ENCODE measurements at places on chromosomes 16 and 17.

- DNase-seq, result peak; percentile 44
These were observed 56.4 kb downstream of the SLC6A2 start for GRCh38 chr16:55711959-55712876.

- DNase-seq, result no peak
These were observed 21.2 kb upstream of the VAT1L start for GRCh38 chr16:77767211-77767610.

DNA sequence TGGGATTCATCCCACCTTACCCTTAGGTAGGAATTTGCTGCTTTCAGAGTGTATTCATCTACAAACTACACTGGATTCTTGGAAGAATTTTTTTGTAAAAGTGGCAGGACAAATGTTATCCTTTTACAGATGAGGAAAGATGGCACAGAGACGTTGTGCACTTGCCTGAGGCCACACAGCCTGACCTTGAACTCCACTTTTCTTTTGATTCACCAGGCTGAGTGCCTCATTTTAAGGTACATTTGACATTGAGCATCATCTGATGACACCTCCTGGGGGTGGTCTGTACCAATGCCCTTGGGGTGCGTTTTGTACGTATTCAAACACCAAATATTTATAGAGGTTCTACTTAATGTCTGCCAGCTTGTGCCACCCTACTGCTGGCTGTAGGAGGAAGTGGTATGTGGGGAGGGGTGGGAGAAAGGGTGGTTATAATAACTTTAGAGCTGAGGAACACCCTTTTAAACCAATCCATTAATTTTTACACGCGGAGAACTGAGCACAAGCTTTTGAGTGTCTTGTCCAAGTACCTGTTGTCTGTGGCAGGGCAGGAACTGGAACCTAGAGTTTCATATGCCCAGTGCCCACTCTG is 29.1 kb downstream of the HS3ST3B1 start:
- DNase-seq, result no peak

- no peak for DNase-seq
These were observed at the start of gene EFNB3 for GRCh38 chr17:7704601-7705268. Gene EFNB3, plus strand, starts transcription at chr17:7705202. Its CDS starts 397 bp downstream, at chr17:7705599.

GRCh38 chr17:74767111-74767516 is 9.0 kb downstream of the NAT9 start:
- DNase-seq, result no peak

GRCh38 chr17:66459811-66460270 is 157.4 kb downstream of the PRKCA start:
- no peak for DNase-seq

DNA sequence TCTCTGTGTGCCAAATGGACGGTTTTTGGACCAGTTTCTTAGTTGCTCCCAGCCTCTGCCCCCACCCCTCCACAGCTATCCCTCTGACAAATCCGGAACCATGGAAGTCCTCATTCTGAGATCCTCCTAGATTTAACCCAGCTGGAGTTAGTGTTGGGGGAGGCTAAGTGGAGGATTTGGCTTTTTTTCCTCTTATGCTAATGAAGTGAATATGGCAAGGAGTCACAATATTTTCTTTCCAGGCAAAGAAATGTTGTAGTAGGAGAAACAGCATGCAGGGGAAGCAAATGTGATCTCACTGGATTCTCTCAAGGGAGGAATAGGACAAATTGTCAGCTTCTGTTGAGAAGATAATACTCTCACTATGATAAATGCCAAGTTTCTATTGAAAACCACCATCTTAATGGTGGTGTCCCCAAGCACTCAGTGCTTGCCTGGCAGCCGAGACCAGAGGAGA is 159.5 kb downstream of the MSI2 start:
- DNase-seq, result no peak

DNA sequence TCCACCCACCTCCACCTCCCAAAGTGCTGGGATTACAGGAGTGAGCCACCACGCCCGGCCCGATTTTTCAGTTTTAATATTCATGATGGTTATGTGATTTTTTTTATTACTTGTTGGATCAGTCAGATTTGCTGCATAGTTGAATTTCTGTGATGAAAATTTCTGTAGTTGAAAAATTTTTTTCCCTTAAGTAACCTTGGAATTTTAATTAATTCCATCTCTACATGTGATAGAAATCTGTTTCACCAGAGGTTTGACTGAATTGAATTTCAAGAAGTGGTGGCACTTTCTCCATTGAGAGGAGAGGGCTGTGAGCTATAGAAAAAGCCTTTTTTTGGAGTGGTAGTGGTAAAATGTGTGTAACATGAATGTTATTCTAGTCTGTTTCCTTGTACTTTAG is 24.7 kb downstream of the WIPF2 start:
- DNase-seq, result no peak

- no peak for DNase-seq
These were observed 28.5 kb downstream of the DYNLL2 start for GRCh38 chr17:58111676-58112075.

- DNase-seq, result no peak
These were observed 332.7 kb downstream of the ZFHX3 start for GRCh38 chr16:72715267-72715666.

GRCh38 chr16:57603115-57604024 is 25.1 kb upstream of the ADGRG1 start:
- DNase-seq, result no peak

DNA sequence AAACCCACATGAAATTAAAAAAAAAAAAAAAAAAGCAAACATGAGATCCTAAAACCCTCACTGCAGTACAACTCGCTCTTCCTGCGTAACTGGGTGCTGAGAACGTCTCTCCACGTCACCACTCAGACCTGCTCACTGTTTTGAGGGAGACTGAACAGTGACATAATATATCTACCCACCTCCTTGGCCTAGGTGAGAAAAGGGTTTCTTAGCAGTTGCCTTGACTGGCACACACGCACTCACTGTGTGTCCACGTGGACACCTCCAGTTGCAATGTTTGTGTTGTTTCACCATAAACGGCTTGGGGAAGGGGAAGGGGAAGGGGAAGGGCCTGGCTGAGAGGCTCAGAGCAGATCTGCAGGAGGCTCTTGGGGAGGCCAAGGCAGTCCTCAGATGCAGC is 32.0 kb downstream of the FANCA start:
- no peak for DNase-seq

DNA sequence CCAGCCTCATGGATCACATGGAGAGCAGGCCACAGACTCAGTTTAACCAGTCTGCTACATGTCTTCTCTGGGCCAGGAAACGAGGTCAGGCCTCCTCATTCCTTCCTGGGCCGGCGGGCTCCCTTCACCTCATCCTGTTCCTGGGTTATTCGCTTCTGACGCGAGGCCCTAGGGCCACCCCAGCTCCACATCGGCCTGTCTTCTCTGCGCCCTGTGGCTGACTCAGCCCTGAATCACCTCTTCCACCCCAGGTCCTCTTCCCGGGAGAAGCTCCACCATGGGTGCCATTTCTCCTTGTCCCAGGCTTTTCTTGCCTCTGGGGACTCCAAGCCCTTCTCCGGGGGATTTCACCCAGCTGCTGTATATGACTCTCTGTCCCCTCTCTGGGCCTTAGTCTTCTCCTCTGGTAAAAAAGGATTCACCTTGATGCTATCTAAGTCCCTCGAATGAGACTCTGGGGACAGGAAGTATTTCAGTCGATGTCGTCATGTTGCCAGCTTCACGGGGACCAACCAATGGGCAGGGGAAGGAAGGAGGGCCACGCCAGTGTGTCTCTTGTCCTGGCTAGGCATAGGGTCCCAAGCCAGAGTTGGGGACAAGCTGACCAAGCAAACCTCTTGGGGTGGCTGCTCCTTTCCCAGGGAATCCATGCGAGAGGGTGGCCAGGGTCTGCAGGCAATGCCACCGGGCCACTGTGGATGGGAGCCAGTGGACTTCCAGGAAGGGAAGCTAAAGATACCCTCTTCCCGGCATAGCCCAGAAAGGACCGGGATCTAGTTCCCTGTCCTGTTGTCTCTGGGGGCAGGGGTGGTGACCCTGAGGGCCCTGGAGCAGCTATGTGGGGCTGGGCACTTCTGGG is 58.7 kb downstream of the SOCS3 start:
- DNase-seq, result no peak

GRCh38 chr17:65047941-65048340 is 8.6 kb downstream of the GNA13 start:
- DNase-seq, result no peak

Measured in activated T-cell treated with anti-CD3 and anti-CD28 coated beads for 48 hours (primary cell).